Central memory CD8-positive, alpha-beta T cell (primary cell): ENCODE measurements at places on chromosomes 12 and 14.
A peak's percentile ranks its signal among the peaks of the same experiment; 100 is the strongest.

GRCh38 chr12:53644133-53644532 is 18.0 kb upstream of the ATF7 start:
- no peak overlapping the region for H3K27ac ChIP-seq
- no peak overlapping the region for H3K4me3 ChIP-seq
- no peaks in the 10 kb centered on the region for H3K27me3 ChIP-seq
- no peaks in the 10 kb centered on the region for H3K4me1 ChIP-seq

DNA sequence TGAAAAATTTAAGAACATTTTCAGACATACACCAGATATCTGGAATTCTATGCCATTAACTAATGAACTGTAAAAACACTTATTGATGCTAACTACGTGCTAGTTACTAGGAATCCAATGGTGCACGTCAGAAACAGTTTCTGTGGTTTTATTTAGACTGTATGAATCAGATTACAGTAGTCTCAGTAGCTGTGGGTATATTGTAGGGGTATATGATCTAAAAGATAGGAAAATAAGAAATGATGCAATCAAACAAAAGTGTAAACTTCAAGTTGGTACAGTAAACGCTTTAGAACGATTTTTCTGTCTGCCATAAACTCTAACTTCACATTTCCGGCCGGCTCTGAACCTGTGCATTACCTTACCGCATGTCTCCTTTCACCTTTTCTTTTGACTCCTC is 2.3 kb downstream of the ABCC9 start:
- no peak overlapping the region for H3K27ac ChIP-seq
- peaks cover 13% of the 10 kb centered on the region for H3K4me1 ChIP-seq
- H3K4me3 ChIP-seq = no peak overlapping the region
- H3K36me3 ChIP-seq = no peaks in the 10 kb centered on the region
- DNase-seq = no peak
- peaks cover 58% of the 10 kb centered on the region for H3K27me3 ChIP-seq

- no peak overlapping the region for H3K4me3 ChIP-seq
- DNase-seq = no peak
- no peak overlapping the region for H3K27ac ChIP-seq
- peaks cover 3% of the 10 kb centered on the region for H3K36me3 ChIP-seq
- H3K4me1 ChIP-seq = no peaks in the 10 kb centered on the region
Observed at GRCh38 chr12:127970491-127970890, 296.5 kb upstream of the TMEM132C start.

GRCh38 chr12:72995616-72996015 is 723.4 kb downstream of the TRHDE start:
- DNase-seq = no peak
- no peaks in the 10 kb centered on the region for H3K27me3 ChIP-seq
- no peak overlapping the region for H3K27ac ChIP-seq
- no peaks in the 10 kb centered on the region for H3K36me3 ChIP-seq
- H3K4me3 ChIP-seq = no peak overlapping the region

DNA sequence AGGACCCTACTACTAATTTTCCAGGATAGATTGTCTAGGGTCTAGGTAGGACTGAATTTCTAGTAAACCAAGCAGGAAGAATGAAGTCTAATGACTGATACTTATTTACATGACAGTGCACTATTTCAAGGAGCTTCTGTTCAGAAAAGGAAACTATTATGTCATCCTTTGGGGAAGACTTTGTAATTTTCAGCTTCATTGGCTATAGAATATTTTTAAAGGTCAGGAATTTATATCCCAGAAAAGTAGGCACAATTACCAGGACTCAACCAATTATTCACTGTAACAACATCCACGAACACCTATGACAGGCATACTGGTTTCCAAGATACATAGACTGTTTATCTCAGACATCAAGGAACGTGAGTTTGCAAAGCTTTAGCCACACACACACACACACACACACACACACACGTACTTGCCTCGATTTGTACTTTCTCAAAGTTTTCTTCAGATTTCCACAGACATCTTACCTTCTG is 23.2 kb downstream of the OR6S1 start:
- no peak overlapping the region for H3K27ac ChIP-seq
- DNase-seq = no peak
- H3K27me3 ChIP-seq = no peaks in the 10 kb centered on the region
- H3K36me3 ChIP-seq = no peaks in the 10 kb centered on the region
- no peak overlapping the region for H3K4me3 ChIP-seq

- H3K4me1 ChIP-seq = peaks cover 4% of the 10 kb centered on the region
- H3K4me3 ChIP-seq = no peak overlapping the region
- H3K27ac ChIP-seq = no peak overlapping the region
- no peaks in the 10 kb centered on the region for H3K27me3 ChIP-seq
- no peaks in the 10 kb centered on the region for H3K36me3 ChIP-seq
- DNase-seq = no peak
Observed at GRCh38 chr12:123097561-123098084, 53.3 kb downstream of the PITPNM2 start.

GRCh38 chr14:99605299-99605961 is 1.4 kb upstream of the CCDC85C start:
- DNase-seq = peak; percentile 68
- peaks cover 37% of the 10 kb centered on the region for H3K4me1 ChIP-seq
- peaks cover 7% of the 10 kb centered on the region for H3K36me3 ChIP-seq

- no peak for DNase-seq
- H3K27me3 ChIP-seq = no peaks in the 10 kb centered on the region
- peak overlapping the region; percentile 82 for H3K4me3 ChIP-seq
- H3K36me3 ChIP-seq = peaks cover 8% of the 10 kb centered on the region
Observed at GRCh38 chr14:59463787-59464485, 1.2 kb downstream of the GPR135 start.

GRCh38 chr14:24665440-24665991 is 31.5 kb upstream of the GZMB start:
- peaks cover 2% of the 10 kb centered on the region for H3K36me3 ChIP-seq
- DNase-seq = peak; percentile 27
- peak overlapping the region; percentile 23 for H3K27ac ChIP-seq
- H3K4me3 ChIP-seq = peak overlapping the region; percentile 68

GRCh38 chr12:42854208-42854607 is 264.7 kb upstream of the PRICKLE1 start:
- no peaks in the 10 kb centered on the region for H3K4me1 ChIP-seq
- no peaks in the 10 kb centered on the region for H3K36me3 ChIP-seq
- H3K4me3 ChIP-seq = no peak overlapping the region
- H3K27ac ChIP-seq = no peak overlapping the region
- H3K27me3 ChIP-seq = no peaks in the 10 kb centered on the region

- no peaks in the 10 kb centered on the region for H3K27me3 ChIP-seq
- DNase-seq = no peak
- H3K4me1 ChIP-seq = peaks cover 20% of the 10 kb centered on the region
- H3K36me3 ChIP-seq = peaks cover 56% of the 10 kb centered on the region
- peak overlapping the region; percentile 88 for H3K27ac ChIP-seq
Observed at GRCh38 chr12:120085920-120086645, 30.5 kb downstream of the RAB35 start.

- no peaks in the 10 kb centered on the region for H3K36me3 ChIP-seq
- H3K27ac ChIP-seq = peak overlapping the region; percentile 49
- DNase-seq = no peak
- H3K4me1 ChIP-seq = peaks cover 6% of the 10 kb centered on the region
Observed at GRCh38 chr12:68276402-68276930, 23.1 kb upstream of the IL22 start.

DNA sequence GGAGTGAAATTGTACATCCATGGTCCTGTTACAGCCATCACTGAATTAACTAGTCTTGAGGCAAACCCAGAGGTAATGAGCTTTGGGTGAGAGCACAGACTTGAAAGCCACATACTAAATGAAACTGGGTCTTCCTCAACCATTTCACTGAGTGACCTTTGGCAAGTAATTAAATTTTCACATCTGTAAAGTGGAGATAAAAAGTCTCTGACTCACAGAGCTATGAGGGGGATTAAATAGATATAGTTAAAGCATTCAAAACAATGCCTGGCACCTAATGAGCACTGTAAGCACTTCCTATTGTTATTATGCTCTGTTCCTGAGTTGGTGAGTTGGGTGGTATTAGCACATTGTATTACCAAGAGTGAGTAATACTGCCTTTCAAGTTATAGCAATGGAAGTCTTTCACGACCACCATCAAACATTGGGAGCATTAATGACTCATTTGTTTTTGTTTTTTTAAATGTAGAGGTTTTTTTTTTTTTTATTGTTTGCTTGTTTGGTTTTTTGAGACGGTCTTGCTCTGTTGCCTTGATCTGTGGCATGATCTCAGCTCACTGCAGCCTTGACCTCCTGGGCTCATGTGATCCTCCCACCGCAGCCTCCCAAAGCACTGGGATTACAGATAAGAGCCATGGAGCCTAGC is 12.5 kb upstream of the STRN3 start:
- H3K36me3 ChIP-seq = peaks cover 3% of the 10 kb centered on the region
- no peak overlapping the region for H3K4me3 ChIP-seq
- H3K27me3 ChIP-seq = no peaks in the 10 kb centered on the region
- DNase-seq = no peak

DNA sequence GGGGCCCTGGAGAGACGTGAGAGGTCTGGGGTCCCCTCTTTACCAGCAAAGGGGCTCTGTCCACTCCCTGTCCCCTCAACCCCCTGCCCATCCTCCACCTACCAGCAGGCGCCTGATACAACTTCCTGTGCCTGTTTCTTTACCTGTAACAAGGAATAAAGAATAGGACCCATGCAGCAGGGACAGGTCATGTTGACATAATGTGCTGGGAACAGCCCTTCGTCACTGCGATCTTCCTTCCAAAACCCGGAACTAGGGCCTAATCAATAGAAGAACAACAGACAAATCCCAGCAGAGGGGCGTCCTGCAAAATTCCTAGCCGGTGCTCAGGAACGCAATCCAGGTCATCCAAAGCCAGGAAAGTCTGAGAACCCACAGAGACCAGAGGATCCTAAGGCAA is 32.1 kb downstream of the SCARB1 start:
- no peaks in the 10 kb centered on the region for H3K4me1 ChIP-seq
- H3K27me3 ChIP-seq = no peaks in the 10 kb centered on the region
- no peak overlapping the region for H3K4me3 ChIP-seq
- no peak for DNase-seq
- H3K27ac ChIP-seq = no peak overlapping the region

- H3K4me3 ChIP-seq = no peak overlapping the region
- H3K36me3 ChIP-seq = no peaks in the 10 kb centered on the region
- H3K27me3 ChIP-seq = peaks cover 29% of the 10 kb centered on the region
- no peak overlapping the region for H3K27ac ChIP-seq
Observed at GRCh38 chr14:76123426-76124225, 28.1 kb upstream of the GPATCH2L start.

DNA sequence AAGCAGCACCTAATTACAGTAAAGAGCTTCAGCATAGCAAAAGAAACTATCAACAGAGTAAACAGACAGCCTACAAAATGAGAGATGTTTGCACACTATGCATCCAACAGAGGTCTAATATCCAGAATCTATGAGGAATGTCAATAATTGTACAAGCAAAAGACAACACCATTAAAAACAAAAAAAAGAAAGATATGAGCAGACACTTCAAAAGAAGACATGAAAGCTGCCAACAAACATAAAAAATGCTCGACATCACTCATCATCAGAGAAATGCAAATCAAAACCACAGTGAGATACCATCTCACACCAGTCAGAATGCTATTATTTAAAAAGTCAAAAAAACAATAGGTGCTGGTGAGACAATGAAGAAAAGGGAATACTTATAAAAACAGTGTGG is 273.1 kb downstream of the TMTC2 start:
- DNase-seq = no peak
- no peaks in the 10 kb centered on the region for H3K27me3 ChIP-seq
- no peaks in the 10 kb centered on the region for H3K36me3 ChIP-seq
- no peak overlapping the region for H3K27ac ChIP-seq

GRCh38 chr12:6788972-6789924 is at the start of gene CD4:
Gene CD4 (plus strand): TSS chr12:6789528. CDS start chr12:6800139, 10,611 bp downstream.
- H3K36me3 ChIP-seq = peaks cover 4% of the 10 kb centered on the region
- H3K27ac ChIP-seq = no peak within 1 kb of the TSS
- peaks cover 13% of the 10 kb centered on the region for H3K4me1 ChIP-seq
- DNase-seq = no peak

- DNase-seq = no peak
- no peaks in the 10 kb centered on the region for H3K36me3 ChIP-seq
- H3K4me1 ChIP-seq = no peaks in the 10 kb centered on the region
Observed at GRCh38 chr14:33030386-33030785, 91.7 kb downstream of the NPAS3 start.

- peak overlapping the region; percentile 99 for H3K4me3 ChIP-seq
- H3K27me3 ChIP-seq = no peaks in the 10 kb centered on the region
- peak overlapping the region; percentile 100 for H3K27ac ChIP-seq
- H3K36me3 ChIP-seq = peaks cover 19% of the 10 kb centered on the region
Observed at GRCh38 chr12:56221232-56221756, 428 bp downstream of the RNF41 start.

DNA sequence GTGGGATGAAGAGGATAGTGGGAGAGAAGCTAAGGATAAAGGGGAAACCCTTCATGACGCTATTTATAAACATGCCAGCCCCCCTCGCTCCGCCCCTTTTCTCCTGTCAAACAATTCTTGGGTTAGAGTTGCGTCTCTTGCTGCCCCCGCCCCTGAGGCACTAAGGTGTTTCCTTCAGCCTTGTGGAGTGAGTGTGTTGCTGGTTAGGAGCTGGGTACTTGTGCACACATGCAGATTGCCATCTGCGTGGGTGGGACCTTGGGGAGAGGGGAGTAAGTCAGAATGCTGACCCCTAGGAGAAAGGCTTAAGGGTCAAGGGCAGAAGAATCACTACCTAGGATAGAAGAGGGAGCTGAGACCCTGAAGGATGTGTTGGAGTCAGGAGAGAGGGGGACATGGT is 5.4 kb downstream of the FOXJ2 start:
- peaks cover 70% of the 10 kb centered on the region for H3K4me1 ChIP-seq
- H3K4me3 ChIP-seq = peak overlapping the region; percentile 58
- no peaks in the 10 kb centered on the region for H3K27me3 ChIP-seq

DNA sequence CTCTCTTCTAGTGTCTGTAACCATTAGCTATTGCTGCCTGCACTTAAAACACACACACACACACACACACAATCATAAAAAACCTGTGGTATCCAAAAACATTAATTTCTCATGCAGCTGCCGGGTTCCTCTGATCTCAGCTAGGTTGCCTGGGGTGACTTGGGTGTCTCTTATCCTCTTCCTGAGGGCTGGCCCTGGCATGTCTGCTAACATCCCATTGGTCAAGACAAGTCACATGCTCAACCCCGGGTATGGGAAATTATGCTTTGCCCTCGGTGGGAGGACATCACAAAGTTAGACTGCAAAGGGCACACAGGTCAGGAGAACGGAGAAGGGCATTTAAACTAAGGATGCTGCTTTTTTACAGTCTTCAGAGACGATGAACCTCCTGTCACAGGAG is 55.7 kb downstream of the TRPV4 start:
- H3K4me3 ChIP-seq = peak overlapping the region; percentile 42
- no peak for DNase-seq
- H3K27ac ChIP-seq = peak overlapping the region; percentile 29

- DNase-seq = no peak
- H3K4me1 ChIP-seq = no peaks in the 10 kb centered on the region
- peaks cover 46% of the 10 kb centered on the region for H3K27me3 ChIP-seq
- H3K4me3 ChIP-seq = no peak overlapping the region
- no peaks in the 10 kb centered on the region for H3K36me3 ChIP-seq
Observed at GRCh38 chr14:101008631-101009336, 105.3 kb upstream of the RTL1 start.
